ENCODE measurements at places on chromosomes 3 and 15.

- DNase-seq = no peak
Observed at GRCh38 chr3:104178680-104179079, 1188.0 kb upstream of the ALCAM start.

- no peak for DNase-seq
Observed at GRCh38 chr3:48403533-48404439, 26.1 kb downstream of the PLXNB1 start.

DNA sequence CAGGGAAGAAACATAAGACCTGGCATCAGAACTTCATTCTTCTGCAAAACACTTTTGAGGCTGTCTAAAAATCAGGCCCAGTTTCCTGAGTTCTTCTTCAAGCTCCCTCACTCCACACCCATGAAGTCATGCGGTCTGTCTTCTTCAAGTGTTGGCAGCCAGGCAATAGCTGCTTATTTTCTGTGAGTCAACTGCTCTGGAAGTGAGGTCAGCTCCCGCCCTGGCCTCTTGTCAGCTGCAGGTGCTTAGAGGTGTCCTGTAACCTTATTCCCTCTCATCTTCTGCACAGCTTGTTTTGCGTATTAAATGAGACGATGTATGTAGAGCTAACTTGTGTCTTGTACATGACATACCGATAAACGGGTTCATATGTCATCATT is 226.1 kb downstream of the ADAMTS17 start:
- no peak for DNase-seq

DNA sequence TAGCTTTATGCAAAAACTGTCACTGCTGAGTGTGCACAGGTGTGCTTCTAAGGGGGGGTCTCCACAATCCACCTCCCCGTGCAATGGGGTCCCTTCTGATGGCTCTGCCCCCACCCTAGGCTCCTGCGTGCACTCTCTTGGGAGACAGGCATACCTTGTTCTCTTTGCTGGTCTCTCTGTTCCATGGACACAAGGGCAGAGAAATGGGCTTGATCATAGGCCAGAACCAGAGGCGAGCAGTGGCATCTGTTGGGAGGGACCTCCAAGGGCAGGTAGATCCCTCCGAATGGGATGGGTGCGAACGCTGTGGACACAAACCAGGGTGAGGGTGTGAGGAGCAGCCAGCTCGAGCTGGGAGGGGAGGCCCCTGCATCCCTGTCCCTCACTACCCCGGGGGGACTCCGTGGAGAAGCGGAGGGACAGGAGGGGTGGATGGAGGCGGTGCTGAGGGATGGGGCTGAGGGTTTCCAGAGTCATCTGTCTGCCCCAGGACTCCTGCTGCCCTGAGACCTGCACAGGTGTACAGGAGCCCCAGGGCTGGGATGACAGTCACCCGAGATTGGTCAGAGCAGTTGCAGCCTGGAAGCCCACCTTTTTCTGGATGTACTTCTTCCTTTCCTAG is 175.0 kb downstream of the KLF13 start:
- no peak for DNase-seq

GRCh38 chr15:51536965-51537574 is 85.5 kb downstream of the DMXL2 start:
- no peak for DNase-seq

DNA sequence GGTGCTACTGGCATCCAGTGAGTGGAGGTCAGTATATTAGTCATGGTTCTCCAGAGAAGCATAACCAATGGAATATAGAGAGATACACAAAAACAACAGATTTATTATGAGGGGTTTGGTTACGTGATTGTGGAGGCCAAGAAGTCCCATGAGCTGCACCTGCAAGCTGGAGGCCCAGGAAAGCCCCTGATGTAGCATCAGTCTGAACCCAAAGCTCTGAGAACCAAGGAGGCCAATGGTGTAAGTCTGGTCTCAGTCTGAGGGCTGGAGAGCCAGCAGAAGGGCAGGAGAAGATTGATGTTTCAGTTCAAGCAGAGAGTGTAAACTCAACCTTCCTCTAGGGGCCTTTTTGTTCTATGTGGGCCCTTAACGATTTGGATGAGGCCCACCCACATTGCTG is 144.1 kb downstream of the KLF13 start:
- no peak for DNase-seq

GRCh38 chr3:175355801-175356335 is 496.7 kb downstream of the NAALADL2 start:
- no peak for DNase-seq

DNA sequence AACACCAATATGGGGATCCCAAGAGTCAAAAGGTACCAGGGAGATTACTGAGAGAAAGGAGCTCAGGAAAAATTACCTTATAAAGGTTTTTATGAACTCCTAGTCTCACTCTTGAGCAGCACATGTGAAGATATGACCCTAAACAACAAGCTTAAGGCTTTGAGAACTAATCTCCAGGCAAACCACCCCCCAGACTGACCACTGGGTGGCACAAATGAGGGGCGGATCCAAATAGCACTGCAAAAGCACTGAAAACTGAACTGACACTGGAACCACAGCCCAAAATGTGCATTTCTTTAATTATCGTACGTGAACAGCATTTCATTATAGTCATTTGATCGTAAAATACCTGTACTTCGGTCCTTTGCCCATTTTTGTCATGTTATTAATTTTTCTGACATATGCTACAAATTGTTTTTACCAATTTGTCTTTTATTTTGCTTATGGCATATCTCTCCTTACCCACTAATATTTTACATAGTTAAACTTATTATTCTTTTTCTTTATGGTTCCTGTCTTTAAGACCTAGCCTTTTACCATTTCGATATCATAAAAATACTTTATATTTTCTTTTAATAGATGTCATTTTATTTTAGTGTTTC is 31.5 kb upstream of the TFDP2 start:
- DNase-seq = no peak

GRCh38 chr15:66638377-66638776 is 63.7 kb upstream of the SMAD6 start:
- DNase-seq = no peak

DNA sequence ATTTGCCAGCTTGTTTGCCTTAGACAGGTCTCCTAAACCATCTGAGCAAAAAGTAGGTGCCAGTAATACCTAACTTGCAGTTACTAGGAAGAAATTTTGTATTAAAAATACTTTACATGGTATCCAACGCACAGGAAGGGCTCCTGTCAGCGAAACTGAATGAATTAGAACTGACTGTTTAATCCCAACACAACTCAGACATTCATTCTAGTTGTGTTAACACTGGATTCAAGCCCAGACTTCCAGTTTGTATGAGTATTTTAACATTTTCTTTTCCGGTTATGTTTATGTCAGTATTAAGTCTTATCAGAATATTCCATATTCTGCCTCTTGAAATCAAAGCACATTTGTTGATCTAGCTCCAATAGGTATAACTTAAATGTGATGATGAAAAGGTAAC is 82.0 kb upstream of the SOX2 start:
- DNase-seq = no peak

DNA sequence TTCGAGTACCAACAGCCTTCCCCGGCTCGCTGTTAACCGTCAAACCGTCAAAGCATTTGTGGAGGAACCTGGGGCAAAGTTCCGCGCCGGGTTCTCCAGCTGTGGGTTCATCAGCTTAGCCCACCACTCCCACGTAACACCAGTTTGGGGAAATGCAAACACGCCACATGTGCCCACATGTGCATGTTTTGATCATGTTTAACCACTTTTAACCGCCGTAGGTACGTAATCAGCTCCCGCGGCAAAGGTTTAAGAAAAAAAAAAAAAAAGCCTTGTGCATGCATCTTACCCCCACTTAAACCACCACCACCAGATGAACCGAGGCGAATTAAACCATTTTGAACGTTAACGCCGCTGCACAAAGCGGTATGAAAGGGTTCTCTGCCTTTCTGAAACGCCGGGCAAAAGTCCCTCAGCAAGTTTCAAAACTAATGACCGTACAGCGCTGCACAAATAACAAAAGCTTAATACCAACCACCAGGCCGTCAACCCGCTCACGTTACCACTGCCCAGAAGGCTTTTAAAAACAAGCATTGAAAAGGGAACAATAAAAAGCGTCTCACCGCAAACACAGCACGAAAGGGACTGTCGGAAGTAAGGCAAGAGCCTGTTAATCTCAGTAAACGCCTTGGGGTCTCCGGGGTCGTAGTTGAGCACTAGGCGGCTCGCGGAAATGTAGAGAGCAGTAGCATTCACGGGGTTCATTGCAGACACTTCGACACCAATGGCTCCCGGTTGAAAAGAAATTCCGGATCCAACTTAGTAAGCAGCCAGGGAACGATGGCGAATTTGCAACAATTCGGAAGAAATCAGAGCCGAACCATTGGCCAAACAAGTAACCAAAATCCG is 1.5 kb downstream of the MSL2 start:
- DNase-seq = no peak

GRCh38 chr3:128491941-128492670 is 895 bp downstream of the GATA2 start:
- DNase-seq = no peak

DNA sequence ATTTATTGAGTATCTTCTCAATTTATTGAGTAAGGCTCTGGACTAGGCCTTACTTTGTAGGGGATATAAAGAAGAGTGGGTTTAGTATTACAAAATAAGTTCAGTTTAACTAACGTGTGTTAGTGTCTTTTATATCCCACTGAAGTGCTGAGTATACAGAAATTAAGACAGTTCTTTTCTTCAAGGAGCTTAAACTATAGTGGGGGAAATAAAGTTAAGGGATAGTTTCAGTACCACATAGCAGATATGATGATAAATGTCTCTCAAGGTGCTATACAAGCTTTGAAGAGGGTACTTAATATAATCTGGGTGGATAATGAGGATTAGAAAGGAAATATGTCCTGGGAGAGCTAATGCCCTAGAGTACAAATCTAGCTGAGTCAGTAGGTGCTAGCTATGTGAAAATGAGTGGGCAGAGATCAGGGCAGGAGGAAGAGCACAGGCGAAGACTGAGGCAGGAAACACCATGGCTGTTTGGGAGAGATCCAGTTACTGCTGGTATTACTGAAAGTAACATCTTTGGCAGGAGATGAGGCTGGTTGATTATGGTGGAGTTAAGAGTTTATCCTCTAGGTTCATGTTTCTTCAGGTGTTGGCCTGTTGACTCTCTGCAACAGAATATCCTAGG is 46.0 kb downstream of the TEX9 start:
- DNase-seq = peak; percentile 77

GRCh38 chr15:40436892-40437751 is 3.6 kb upstream of the BAHD1 start:
- DNase-seq = no peak

DNA sequence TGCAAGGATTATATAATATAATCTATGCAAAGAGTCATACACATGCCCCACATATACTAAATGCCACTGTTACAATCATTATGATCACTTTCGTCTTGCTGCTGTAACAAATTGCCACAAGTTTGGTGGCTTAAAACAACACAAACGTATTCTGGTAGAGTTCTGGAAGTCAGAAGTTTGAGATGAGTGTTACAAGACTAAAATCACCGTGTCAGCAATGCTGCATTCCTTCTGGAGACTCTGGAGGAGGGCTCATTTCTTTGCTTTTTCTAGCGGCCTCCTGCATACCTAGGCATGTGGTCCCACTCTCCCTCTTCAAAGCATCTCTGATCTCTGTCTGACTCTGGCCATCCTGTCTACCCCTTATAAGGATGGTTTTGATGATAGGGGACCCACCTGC is 1.4 kb upstream of the CCDC174 start:
- no peak for DNase-seq

DNA sequence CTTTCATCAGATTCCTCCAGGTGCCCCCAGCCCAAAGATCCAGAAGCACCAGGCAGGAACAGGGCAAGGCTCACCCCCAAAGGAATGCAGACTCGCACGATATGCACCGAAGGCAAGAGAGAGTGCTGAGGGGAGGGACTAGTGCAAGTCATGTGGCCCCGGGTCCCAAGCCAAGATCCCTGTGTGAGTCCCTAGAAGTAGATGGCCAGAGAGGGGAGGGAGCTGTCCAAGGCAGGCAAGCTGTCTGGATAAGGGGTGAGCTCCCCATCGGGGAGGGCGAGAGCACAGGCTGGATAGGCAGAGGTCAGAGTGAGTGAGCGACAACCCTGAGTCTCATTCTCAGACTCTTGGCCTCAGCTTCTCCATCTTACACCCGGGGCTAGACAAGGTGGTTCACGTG is 171.5 kb upstream of the LINGO1 start:
- DNase-seq = no peak

DNA sequence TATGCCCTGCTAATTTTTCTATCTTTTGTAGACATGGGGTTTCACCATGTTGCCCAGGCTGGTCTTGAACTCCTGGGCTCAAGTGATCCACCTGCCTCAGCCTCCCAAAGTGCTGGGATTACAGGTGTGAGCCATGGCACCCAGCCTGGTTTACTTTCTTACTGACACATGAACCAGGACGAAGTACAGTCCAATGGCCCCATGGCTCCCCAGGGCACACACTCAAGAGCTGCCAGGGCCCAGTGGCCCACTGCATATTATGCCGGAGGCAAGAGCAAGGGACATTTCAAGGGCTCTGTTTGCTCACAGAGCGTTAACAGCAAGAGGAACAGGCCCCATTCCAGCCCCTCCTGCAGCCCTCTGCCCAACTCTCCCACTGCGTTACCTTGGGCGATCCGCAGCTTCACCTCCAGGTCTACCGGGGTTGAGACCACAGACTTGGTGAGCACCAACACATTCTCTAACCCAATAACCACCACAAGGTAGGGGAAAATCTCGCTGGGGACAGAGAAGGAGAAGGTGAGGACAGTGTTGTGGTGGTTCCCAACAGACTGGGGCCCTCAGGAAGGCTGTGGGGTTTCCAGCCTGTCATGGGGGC is 42.8 kb downstream of the PTPN23 start:
- no peak for DNase-seq

DNA sequence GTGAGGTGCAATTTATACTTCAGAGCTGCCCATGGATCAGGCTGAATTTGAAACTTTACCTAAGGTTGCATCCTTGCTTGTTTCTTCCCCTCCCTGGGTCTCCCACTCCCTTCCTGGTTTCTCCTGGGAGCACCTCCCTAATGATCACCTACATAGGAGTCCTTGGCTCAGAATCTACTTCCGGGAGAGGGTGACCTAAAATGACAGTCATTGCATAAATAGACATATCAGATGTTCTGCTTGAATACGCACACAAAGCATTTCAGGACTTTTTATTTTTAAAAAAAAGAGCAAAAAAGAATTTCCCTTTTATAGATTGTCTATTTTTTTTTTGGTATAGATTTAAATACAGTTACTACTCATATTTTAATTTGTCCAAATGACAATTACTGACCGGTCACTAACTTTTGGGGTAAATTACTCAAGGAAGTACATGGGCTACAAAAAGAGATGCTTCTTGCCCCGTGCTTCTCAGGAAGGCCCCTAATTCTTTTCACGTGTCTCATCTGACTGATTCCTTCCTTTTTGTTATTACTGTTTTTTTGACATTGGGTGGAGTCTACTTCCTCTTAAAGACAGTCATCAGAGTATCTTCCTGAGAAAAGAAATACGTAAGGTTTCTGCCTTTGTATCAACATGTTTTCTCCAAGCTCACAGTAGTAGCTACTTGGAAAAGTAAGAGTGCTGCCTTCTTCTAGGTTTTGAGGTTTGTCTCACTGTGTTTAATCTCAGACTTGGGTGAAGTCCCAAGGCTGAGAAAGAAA is 4.9 kb upstream of the MYZAP start:
- no peak for DNase-seq

DNA sequence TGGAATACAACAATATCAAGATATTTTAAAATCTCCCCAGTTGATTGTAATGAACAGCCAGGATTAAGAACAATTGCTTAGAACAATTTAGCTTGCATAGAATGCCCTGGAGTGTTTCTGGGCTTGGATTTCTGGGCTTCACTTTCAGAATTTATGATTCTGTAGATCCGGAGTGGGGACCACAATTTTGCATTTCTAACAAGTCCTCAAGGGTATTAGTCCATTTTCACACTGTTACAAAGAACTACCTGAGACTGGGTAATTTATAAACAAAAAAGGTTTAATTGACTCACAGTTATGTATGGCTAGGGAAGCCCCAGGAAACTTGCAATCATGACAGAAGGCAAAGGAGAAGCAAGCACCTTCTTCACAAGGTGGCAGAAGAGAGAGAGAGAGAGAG is 54.3 kb upstream of the MYRIP start:
- DNase-seq = no peak
